ENCODE measurements at places on chromosomes 7 and 10. TPM values are rescaled to one million over a fixed set of nuclear protein-coding genes. Genes with fewer than 3 reads are reported as not detected.

ITIH5 gene
- not detected for total RNA-seq

AKR1C8 gene
- not detected for total RNA-seq

SERPINE1 gene
- 0.44 TPM for total RNA-seq

FRMD4A gene
- 1.4 TPM for total RNA-seq

SLIT1 gene
- 0.44 TPM for total RNA-seq

DNA sequence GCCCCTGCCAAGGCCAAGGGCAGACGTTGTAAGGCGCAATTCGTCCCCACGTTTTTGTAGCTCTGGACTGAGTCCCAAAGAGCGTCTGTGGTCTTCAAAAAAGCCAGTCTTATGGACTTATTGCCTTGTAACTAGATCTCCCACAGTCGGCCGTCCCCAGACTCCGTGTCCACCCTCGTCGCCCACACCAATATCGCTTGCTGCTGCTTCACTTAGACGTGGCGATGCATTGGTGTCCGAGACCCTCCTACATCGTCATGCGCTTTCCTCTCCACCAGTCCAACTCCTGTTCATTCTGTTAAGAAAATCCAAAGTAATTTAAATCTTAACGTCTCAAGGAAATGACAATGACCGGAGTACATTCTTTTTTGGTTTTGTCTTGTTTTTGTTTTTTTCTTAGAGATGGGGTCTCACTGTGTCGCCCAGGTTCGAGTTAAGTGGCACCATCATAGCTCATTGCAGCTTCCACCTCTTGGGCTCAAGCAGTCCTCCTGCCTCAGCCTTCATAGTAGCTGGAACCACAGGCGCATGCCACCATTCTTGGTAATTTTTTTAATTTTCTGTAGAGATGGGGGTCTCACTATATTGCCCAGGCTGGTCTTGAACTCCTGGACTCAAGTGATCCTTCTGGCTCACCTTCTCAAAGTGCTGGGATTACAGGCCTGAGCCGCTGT is 851 bp downstream of the KIFBP start:
- no peak for DNase-seq

DNA sequence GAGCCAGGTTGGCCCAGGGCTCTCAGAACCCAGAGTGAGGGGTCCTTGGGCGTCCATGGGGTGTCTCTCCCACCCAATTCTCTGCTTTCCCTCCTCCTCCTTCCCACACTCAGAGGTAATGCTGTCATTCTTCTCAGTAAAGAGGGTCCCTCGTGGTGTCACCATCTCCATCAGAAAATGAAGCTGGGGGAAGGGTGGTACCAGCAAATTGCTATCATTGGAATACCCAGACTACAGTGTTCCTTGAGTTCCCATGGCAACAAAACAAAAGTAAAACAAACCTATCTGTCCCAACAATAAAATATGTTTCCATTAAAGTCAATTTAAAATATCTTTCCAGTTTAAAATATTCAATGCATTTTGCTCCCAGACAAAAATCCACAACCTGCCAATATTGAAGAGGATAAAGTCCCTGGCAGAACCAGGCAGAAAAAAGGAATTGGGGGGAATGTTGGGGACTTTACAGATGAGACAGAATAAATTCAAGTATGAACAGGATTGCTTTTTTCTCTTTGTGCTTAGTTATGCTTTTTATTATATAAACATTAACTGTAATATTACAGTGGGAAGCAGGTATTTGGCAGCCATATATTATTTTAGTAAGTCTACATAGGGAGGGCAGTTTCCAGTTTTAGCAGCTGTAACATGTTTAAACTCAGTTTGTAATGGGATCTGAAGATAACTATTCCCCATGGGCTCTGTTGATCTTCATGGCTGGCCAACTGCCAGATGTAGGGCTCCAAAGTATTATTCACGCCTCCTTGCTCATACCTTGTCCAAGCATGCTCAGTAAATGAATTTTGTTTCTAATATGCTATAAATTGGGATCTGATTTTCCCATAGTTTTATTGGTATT is 182.1 kb downstream of the ARID5B start:
- DNase-seq = no peak

- DNase-seq = no peak
Observed at GRCh38 chr10:127276794-127277462, 80.5 kb upstream of the INSYN2A start.

DNA sequence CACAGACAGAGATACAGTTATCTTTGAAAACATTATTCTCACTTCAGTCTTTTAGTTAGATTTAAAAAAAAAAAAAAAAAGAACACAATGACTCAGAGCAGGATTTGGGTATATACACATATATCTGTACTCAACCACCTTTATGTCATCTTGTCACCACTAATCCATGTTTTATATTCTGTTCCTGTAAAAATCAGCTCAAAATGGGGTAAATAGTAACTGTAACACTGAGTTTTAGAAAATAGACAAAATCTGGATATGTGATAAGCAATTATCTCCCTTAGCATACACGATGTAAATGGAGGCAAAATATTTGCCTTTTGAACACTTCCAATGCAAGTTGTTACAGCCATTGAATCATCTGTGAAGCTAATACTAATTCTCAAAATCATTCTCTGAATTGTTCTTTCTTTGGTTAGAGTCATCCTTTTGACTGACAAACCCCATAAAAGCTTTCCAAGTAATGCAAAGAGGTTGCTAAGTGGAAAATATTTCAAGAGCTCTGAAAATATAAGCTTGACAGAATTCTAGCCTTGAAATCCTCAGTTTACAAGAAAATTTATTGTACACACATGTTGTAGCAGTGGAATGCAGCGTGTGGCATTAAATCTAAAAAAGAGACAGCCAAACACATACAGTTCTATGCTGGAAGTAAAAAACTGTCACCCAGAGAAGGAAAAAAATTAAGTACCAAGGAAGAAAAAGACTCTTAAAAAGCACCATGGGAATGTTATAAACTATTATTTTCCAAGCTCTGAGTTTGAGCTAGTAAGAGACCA is 502.2 kb upstream of the PHF14 start:
- DNase-seq = no peak

DNA sequence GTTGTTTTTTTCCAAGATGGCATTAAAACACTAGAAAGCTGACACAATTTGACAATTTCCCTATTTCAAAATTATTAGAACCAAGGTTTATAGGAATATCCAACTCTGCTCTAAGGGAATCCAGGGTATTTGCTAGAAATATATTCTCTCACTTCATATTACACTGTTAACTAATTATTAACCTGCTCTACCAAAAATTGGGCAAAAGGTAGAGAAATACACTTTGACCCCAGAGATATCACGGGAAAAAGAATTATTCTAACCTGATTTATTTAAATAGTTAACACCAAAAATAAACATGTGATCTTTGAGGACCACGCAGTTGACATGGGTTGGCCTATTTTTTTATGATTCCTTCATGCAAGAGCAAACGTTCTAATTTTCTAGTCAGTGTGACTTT is 21.6 kb upstream of the FAM13C start:
- DNase-seq = no peak

DNA sequence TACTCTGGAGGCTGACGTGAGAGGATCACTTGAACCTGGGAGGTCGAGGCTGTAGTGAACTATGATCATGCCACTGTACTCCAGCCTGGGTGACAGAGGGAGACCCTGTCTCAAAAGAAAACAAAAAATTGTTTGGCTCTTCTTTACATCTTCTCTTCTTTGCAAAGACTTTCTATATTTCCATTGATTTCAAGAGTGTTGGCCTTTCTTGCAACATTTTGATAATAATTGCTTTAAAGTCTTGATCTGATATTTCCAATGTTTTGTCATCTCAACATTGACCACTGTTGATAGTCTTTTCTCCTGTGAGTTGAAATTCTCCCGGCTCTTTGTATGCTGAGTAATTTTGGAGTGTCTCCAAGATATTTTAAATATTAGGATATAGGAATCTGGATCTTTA is 17.8 kb upstream of the CLDN4 start:
- DNase-seq = no peak

Measured in activated naive CD8-positive, alpha-beta T cell treated with anti-CD3 and anti-CD28 coated beads, Interleukin-2, amount 10 ng/mL, durations not matched to agents 7 days and 5 days (primary cell).